Esophagus muscularis mucosa (tissue), 4 donors: ENCODE measurements at places on chromosomes 7 and 10.

GRCh38 chr10:108970016-108970415 is 953.3 kb downstream of the XPNPEP1 start:
- no peak for DNase-seq

DNA sequence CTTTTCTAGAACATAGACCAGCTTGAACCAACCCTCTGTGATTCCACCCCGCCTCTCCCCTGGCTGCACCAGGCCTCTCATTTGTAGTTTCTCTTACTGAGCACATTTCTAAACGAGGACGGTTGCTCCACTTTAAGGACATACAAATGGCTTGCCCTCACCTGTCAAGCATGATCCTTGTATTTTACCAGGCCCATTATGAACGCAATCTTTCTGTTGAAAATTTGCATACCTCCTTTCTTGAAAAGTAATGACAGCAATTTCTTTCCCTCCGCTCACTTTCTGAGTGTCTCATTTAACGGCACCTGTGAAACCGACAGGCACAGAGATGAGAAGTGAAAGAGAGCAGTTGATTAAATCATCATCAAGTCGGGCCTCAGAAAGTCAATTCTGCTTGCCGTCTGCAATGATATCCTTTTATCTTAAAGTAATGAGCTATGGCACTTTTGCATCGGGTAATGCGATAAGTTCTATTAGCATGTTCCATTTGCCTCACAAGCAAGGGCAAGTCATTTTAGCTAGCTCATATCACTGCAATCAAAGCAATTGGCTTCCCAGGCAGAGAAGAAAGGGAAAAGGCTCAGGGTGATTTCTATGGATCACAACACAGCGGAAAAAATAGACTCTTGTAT is 705.6 kb upstream of the GALNT17 start:
- DNase-seq = no peak

DNA sequence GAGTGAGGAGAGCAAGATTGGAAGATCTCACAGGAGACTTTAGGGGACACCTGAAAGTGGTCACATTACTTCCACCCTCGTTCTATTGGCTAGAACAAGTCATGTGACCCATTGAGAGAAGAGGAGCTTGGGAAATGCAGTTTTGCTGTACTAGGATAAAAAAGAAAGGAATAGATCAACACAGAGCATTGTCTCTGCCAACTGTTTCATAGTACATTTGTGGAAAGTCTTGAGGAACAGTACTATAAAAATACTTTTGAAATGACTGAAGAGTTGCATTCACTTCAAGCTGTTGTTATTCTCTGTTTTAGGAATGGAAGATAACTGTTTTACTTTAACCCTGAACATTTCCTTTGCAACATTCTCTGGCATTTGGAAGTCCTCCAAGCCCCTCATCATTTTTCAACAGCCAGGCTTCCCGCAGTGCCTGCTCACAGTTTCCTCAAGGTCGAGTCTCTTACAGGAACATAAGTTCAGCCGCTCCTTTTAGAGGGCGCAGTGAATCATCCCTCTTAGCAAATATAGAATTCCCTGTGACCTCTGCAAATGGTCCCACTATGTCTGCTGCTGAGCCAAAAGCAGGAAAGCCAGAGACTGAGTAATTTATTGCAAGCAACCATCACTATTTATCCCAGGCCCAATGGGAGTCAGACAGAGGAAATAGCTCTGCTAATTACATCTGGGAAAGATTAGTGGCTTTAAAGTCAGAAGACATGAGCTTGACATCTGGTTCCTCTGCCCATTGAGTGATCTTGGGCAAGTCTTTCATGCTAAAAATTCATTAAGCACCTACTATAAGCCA is 40.7 kb downstream of the MRPL32 start:
- no peak for DNase-seq

DNA sequence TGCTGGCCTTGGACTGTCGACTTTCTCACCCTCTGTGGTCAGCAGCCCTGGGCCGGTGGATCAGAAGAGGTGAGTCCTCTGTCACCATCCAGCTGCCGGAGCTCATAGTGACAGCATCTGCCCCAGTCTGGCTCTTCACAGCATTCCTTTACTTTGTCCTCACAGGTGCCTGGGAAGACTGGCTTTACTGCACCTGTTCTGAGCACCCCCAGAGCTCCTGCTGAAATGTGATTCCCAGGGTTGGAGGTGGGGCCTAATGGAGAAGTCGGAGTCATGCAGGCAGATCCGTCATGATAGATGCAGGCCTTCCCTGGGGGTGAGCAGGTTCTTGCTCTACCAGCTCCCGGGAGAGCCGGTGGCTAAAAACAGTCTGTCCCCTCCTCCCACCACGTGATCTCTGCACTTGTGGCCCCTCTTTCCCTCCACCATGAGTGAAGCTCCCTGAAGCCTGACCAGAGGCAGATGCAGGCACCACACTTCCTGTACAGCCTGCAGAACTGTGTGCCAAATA is 171.5 kb downstream of the ZMYND11 start:
- DNase-seq = no peak

- DNase-seq = no peak
Observed at GRCh38 chr7:90910136-90910535, 314.0 kb downstream of the CDK14 start.

DNA sequence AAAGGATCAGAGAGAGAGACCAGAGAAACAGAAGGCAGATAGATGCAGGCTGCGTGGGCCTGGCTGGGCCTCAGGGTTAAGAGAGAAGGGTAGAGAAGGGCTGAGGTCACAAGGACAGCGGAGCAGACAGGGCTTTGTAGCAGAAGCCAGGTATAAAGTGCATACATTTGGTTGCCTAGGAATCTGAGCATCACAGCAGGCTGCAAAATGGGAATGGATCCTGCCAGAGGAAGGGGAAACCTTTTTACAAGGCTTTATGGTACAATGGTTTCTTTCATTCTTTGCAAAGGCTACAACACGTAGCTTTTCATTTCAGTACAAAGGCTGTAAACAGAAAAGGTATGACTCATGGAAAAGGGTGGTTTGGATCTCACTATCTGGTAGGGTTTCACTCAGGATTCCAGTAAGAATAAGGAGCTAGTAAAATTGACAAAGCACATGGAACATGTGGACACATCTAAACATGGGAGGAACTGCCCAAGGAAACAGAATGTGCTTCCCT is 275.1 kb downstream of the DOCK4 start:
- DNase-seq = no peak

GRCh38 chr7:50145226-50145625 is 52.2 kb upstream of the ZPBP start:
- DNase-seq = no peak

- DNase-seq = no peak
Observed at GRCh38 chr10:132291826-132292225, 15.9 kb downstream of the STK32C start.

- no peak for DNase-seq
Observed at GRCh38 chr10:44577533-44577932, 192.6 kb upstream of the CXCL12 start.

GRCh38 chr10:452512-453426 is 236.7 kb downstream of the DIP2C start:
- DNase-seq = no peak

GRCh38 chr7:131995324-131995723 is 438.9 kb upstream of the PODXL start:
- no peak for DNase-seq
